ENCODE measurements at places on chromosomes 12 and 14.

GRCh38 chr14:100386121-100386520, 63.0 kb downstream of the SLC25A47 start:
- no peak for DNase-seq

GRCh38 chr12:43282106-43282505, 269.9 kb downstream of the ADAMTS20 start:
- no peak for DNase-seq

DNA sequence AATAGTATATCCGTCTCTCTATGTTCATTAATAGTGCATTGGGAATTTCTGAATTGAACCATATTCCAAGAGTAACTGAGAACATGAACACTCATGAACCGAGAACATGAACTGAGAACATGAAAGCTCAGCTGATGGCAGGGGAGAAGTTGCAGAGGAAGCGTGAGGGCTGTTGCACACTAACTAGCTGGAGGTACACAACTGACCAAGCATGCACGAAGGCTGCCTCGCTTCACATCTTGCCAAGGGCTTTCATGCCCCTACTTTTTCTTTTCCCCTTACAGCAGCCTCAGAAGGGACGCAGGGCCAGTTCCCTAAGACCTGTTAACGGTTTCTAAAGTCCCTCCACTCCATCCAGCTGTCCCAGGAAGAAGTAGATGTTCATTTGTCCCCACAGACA, 4.3 kb downstream of the RNASE1 start:
- DNase-seq = no peak

GRCh38 chr12:19988459-19988873, 379.9 kb upstream of the PDE3A start:
- no peak for DNase-seq

- DNase-seq = no peak
Observed at GRCh38 chr12:77606348-77606747, 224.3 kb upstream of the NAV3 start.

DNA sequence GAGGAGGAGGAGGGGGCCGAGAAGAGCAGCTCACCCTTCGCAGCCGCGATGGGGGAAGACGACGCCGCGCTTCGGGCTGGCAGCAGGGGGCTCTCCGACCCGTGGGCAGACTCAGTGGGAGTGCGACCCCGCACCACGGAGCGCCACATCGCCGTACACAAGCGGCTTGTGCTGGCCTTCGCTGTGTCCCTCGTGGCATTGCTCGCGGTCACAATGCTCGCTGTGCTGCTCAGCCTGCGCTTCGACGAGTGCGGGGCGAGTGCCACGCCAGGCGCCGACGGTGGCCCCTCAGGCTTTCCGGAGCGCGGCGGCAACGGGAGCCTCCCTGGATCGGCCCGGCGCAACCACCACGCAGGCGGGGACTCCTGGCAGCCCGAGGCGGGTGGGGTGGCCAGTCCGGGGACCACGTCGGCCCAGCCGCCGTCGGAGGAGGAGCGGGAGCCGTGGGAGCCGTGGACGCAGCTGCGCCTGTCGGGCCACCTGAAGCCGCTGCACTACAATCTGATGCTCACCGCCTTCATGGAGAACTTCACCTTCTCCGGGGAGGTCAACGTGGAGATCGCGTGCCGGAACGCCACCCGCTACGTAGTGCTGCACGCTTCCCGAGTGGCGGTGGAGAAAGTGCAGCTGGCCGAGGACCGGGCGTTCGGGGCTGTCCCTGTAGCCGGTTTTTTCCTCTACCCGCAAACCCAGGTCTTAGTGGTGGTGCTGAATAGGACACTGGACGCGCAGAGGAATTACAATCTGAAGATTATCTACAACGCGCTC, 745 bp downstream of the TRHDE start:
- DNase-seq = no peak

GRCh38 chr12:127640181-127640886, 626.6 kb upstream of the TMEM132C start:
- DNase-seq = peak; percentile 84

DNA sequence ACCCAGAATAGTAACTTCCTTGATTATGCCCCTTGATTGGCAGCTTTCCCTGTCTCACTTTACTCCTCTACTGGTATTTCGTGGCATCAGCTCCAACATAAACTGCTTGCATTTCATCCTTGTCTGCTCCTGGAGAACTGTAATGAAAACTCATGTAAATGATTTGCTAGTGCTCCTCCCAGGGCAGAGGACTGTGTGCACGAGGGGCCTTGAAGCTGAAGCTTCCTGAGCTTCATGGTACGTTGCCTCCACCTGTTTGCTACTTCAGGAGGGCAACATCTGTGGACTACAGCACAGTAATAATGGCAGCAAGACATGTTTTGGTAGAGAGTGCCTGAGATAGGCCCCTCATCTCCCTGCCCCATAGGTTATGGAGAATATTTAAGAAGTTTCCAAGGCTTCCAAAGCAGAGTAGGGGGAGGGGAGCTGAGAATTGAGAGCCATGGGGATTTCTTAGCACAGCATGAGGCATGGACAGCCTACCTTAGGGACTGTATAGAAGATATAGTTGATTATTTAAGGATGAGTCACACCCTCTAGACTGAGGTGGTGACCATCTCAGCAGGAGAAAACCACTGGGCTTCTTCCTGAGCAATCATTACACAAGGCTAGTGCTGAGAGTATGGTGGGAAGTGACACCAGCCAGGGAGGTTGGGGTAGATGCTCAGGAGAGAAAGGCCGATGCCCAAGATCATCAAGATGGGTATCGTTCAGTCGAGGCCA, 29.5 kb downstream of the CCDC198 start:
- DNase-seq = no peak

DNA sequence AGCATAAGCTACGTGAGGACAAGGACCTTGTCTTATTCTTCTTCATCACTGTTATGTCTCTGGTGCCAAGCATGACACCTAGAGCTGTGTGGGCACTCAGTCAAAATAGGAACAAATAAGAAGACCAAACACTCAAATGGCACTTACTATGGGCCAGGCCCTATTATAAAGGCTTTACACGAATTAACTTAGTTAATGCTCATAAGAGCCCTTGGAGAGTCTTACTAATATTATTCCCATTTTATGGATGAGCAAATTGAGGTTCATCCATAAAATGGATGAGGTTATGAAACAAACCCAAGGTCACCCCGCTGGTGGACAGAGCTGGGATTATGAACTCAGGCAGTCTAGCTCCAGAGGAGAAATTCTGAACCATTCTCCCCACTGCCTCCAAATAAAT, 47.7 kb downstream of the ISCA2 start:
- DNase-seq = no peak

DNA sequence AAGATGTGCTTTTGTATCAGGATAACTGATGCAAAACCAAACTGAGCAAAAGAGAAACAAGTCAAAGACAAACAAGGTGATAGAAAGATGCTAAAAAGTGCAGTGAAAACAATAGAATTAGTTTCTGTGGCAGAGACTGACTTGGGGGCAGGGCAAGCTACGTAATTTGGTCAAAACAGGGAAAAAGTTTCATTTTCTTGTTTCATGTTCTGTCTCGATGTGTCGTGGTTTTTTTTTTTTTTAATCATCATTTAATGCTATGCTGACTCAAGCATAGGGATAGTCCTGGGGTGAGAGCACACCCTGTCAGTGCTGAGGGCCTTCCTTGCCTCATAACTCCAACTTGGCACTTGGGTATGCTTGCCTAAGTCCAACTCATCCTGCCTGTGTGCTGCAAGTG, 144.1 kb upstream of the PTPRQ start:
- no peak for DNase-seq
